Lung microvascular endothelial cell (primary cell): ENCODE measurements at places on chromosomes 1 and 21. TPM values are rescaled to one million over a fixed set of nuclear protein-coding genes. Genes with fewer than 3 reads are reported as not detected.

DNA sequence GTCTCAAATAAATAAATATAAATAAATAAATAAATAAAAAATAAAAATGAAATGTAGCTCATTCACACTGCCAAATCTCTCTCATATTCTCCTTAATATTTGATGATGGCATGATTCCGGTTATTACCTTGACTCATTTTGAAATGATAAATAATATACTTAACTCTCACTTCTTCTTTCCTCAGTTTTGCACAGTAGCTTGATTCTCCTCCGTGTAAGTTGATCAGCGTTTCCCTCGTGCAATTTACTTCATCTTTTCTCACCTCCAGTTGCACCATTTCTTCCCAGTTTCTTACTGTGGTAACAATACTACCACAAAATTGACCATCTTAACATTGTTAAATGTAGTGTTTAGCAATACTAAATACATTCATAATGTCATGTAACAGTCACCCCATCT is 111.6 kb downstream of the RIPK4 start:
- DNase-seq = no peak

DNA sequence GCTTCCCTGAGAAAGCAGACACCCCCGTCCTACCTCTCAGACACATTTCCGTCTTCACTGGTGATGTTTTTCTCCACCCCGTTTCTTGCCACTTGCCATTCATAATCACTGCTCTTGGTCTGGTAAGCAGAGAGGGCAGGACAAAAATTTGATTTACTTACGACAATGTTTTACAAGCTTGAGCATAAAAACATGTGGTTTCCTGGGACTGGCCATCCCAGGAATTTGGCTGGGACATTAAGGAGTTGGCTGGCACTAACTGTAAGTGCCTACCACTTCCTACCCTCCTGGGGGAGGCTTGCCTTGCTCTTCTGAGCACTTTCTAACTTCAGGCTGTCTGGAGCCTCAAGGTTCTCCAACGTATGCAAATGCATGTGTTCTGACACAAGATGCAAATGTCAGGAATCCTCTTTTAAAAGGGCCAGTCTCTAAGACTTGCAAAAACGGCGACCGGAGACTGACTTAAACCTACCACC is 24.2 kb downstream of the ZBTB18 start:
- peak; percentile 34 for DNase-seq

DNA sequence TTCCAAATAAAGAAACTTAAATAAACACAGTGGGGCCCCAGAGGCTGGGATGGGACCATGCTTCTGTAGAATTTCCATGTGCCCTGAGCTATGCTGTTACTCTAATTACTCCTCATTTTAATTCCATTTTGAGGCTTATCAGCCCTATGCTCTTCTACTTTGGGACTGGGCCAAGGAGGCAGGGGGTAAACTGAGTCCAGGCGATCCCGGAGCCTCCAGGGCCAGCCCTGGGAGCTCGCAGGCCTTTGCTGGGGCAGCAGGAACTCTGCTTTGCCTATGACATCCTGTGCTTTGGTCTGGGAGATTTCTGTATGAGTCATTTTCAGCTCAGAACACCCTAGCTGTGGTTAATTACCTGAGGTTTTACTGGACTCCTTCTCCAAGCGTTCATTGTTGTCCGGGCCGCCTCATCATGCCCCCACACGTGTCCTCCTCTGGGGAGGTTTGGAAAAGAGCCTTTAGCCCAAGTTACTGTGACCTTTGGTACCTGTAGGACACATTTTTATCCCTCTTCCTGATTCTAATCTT is 95.7 kb downstream of the RHOU start:
- no peak for DNase-seq

CAPN8 gene
- not detected in 2 replicates for total RNA-seq

DNA sequence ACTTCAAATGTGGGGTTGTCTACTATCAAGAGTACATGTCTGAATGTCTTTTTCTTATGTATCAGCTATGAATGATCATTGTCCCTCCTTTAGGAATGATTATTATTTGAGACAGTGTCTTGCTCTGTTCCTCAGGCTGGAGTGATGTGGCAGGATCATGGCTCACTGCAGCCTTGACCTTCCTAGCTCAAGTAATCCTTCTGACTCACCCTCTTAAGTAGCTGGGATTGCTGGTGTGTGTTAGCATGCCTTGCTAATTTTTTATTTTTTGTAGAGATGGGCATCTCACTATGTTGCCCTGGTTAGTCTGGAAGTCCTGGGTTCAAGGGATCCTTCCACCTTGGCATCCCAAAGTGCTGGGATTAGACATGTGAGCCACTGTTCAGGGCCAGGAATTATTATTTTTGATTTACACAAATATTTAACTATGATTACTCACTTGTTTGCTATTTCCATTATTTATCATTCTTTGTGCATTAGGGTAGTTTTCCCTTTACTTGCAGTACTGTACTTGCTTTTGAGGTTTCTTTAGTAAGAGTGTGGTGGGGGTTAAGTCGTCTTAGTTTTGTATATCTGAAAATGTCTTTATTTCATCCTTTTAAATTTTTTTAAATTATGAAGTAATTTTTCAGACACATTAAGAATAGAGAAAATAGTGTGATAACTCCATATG is 12.8 kb downstream of the S100A7 start:
- no peak for DNase-seq

DNA sequence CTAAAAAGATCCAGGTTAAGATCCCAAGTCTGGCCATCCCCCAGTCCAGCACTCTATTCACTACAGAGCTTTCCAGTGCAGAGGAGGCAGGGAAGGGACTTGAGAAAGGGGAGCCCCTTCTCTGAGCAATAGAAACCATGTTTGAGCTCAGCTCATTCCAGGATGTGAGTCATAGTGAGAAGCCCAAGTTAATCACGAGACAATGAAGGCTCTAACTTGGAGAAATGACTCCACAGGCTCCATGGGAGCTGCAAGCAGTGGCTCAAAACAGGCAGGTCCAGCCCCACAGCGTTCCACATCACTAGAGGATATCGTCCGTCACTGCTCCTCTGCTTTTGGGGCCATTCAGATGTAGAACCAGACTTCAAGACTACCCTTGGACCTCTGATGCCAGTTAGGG is 59.1 kb downstream of the CAMK2N1 start:
- DNase-seq = no peak

- DNase-seq = no peak
Observed at GRCh38 chr1:81600878-81601622, 199.7 kb upstream of the ADGRL2 start.

DNA sequence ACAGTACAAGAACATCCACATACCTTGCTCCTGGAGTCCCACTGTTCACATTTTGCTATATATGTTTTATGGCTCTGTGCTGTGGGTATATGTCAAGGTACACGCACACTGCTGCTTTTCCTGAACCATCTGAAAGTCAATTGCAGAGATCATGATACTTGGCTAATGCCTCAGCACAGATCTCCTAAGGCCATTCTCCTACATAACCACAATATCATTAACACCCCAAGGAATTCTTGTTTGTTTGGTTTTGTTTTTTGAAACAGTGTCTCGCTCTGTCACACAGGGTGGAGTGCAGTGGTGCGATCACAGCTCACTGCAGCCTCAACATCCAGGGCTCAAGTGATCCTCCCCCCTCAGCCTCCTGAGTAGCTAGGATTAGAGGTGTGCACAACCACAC is 16.0 kb downstream of the CTNNBIP1 start:
- DNase-seq = no peak

WNT9A gene
- 0.87 and 0.99 TPM in 2 replicates for total RNA-seq

- DNase-seq = no peak
Observed at GRCh38 chr1:43584204-43584603, 53.5 kb downstream of the PTPRF start.

DNA sequence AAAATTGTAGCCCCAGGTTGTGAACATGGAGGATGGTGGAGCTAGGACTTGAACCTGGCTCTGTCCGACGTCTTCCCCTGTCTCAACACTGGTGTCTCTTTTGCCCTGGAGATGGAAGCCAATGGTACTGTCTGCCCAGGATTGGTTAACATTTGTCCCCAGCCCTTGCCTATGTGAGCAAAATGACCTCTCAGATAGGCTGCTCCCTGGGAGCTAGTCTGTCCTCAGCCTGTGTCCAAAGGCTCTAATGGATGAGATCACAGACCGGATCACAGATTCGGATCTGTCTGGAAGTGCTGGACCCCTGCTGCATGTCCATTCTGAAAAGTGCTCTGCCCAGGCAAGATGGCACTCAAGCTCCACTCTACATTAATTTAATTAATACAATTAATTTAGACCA is 394.4 kb upstream of the VAMP3 start:
- no peak for DNase-seq

CLCA1 gene
- not detected in 2 replicates for total RNA-seq

- DNase-seq = peak; percentile 64
Observed at GRCh38 chr1:55329091-55329490, 113.9 kb upstream of the USP24 start.

ENO1 gene
- 929 and 1,079 TPM in 2 replicates for total RNA-seq

DNA sequence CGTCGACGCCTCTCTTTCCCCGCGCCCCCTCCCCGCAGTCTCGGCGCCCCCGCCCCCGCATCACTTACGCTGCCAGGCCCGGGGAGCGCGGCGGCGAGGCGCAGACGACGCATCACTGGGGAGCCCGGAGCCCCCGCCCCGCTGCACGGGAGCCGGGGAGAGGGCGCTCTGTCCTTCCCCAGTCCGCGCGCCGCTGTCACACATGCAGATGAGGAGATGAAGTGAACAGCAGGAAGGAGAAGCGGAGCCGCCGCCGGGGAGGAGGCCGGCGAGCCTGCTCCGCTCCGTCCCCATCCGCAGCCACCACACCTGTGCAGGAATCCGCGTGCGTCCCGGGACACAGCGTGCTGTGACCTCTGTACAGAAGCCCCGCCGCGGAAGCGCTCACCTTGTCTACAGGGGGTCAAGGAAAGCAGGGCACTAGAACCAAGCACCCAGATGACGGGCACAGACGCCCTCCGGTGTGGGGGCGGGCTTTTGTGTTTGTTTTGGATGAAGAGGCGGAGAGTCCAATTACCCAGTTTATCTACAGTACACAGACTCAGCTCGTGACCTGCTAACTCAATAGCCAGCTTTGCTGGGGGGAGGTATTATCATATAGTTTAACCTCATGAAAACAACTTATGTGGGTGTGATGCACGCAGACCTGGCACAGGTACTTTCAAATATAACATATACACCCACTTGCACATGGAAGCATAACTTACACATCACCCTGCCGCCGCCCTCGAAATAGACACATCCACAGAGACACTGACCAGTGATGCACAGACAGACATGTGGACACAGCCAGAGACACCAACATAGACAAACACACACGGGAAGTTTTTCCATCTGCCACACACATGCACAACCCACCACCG is 12.4 kb downstream of the KLHDC8A start:
- DNase-seq = no peak
